GM23338 (cell line): ENCODE measurements at places on chromosomes 11 and 22.

- peak; percentile 91 for DNase-seq
Measured at GRCh38 chr11:125874556-125875124, 12.8 kb upstream of the HYLS1 start.

GRCh38 chr11:68372114-68372513 lies 59.7 kb downstream of the LRP5 start:
- DNase-seq = no peak

DNA sequence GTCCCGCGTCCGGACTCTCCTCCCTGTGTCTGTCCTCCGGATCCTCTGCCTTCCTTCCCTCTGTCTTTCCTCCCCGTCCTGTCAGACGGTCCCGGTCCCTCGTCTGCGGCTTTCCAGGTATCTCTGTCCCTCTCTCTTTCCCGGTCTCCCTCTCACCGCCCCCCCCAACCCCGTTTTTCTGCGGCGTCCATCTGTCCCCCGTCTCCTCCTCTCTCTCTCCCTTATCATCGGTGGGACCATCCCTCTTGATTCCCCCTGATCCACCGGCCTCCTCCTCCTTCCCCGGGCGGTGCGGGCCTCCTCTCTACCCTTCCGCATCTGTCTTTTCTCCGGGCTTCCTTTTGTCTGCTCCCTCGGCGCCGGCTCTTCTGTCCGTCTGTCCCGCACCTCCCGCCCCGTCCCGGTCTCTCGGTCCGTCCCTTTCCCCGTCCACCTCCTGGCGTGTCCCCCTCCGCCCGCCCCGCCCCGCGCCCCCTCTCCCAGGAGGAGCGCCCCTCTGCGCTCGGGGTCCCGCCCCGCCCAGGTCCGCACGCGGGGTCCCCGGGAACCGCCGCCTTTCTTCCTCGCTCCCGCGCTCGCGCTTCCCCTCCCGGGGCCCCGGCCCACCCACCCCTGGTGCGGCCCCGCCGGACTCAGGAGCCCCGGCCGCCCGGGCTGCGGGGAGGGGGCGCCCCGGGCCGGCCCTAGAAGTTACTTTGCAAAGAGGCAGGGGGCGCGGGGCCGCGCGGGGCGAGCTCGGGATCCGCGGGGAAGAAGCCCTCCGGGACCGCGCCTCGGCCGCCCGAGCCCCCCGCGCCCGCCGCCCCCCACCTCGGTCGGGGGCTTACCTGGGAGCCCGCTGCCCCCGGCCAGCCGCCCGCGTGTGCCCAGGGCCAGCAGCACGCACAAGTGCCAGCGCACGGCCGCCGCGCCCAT lies 568 bp downstream of the SCUBE1 start:
- peak; percentile 47 for DNase-seq

DNA sequence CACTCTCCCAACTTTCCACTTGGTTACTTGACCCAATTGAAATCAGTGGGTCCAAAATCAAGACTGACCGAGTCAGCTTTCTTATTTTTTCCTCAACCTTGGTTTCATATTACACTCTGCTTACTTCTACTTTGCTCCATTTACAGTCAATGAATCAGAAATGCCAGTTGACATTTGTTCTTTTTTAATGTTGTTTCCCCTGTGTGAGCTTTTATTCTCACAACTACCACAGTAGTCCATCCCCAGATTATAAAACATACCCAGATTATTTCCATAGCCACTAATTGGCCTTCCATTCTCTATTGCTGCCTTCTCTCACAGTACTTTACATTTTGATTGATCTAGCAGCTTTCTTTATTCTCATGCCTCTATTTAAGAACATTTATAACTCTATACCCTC lies 50.0 kb downstream of the DNAJC24 start:
- DNase-seq = no peak

DNA sequence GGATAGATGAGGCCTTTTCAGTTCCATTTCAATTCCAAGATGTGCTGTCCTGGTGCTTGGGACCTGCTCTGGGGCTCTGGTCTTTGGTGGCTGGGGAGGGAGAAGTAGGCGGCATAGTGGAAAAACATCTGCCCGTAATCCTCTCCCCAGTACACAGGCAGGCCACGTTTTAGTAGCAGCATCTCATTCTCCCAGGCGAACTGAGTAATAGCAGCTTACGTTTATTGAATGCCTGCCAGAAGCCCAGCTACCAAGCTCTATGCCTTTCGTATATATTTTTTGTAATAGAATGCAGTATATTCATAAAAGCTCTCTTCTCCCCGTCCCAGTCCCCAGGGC lies 11.4 kb downstream of the ACO2 start:
- DNase-seq = no peak

DNA sequence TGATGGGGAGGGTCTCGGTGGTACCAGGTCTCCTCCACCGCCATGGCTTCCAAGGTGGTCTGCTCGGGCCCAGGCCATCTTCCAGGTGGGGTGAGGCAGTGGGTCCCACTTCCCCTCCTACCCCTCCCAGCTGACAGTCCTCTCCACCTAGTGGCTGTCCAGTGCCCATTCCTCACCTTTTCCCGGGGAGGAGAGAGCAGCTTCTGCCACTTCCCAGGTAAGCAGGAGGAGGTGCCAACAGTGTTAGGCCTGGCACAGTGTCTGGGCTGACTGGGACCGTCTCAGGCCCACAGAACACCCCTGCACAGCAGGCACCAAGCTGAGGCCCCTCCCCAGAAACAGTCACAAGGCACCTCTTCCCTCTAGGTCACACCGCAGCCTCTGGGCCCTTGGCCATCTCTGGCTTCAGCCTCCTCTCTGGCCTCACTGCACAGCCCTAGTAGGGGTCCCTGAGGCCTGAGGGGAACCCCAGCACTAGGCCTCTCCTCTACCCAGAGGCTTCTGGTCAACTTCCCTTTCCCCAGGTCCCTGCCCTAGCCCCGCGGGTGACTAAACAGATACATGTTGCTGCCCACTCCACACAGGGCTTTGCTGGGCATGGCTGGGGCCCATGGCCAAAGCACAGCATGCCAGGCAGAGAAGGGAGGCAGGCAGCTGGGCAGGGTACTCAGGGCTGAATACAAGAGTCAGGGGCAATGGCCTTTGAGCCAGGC lies 2.3 kb upstream of the ANKRD13D start:
- DNase-seq = peak; percentile 40

DNA sequence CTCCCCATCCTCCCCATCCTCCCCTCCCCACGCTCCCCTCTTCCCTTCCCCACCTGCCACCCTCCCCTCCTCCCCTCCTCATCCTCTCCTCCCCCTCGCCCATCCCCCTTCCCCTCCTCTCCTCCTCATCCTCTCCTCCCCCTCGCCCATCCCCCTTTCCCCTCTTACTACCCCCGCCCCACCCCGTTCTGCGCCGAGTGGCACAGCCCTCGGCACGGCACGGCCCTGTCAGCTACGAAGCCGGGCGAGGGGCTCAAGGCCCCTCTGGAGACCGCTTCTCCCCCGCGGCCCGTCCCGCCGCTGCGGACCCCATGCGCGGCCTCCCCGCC lies 449.9 kb downstream of the OPCML start:
- peak; percentile 92 for DNase-seq

DNA sequence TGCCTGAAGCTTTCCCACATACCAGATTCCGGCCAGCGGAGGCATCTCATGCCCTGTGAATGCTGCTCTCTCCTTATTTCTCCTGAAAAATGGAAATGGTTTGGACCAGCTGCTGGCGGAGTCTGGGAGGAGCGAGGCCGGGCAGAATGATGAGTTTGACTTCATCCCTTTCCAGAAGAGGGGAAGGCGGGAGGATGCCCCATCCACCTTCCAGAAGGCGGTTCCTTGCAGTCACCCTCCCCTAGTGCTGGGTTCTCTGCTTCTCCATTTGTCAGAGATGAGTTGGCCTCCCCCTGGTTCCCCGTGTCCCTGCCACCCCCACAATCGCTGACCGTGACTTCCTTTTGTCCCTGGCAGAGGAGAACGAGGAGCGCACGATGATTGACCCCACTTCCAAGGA lies 75.6 kb downstream of the PARVB start:
- DNase-seq = no peak

DNA sequence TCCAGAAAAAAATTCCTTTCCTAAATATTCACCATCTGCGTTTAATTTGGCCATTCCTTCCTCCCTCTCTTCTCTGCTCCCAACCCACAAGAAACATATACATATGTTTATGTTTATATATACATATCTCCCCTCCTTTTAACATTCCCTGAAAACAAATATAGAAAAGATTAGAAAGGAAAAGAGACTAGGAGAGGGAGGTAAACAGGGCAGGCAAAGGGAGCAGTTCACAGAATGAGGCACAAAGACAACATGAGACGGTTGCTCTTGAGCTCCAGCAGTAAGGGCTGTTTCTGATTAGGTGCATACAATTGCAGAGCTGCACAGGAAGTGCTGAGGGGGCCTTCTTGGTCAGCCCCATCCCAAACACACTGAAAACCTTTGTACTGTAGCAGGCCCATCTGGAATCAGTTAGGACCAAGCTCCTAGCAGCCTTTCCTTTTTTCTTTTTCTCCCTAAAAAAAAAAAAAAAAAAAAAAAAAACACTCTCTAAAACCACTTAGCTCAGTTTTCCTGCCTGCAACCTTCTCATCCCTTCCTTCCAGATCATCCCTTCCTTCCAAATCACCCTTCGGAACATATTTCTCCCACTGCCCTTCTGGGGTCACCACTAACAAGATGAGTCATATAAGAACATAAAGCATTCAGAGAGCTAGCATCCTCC lies 57.0 kb downstream of the RBFOX2 start:
- no peak for DNase-seq

DNA sequence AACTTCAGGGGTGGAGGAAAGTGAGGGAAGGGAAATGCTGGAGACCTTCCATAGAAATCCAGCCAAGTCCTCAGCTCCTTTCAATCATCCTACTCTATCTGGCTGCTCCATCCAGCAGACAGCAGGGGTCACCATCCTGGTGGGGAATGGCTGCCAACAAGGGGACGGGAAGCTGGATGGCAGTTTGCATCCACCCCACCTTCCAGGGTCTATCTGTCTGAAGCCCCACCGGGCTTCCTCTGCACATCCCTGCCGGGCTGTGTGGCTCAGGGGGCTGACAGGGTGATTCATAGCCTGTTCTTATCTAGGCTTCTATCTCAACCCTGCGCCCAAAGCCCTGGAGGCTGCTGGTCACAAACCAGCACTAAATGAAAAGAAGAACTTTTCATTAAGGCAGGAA lies 1.1 kb downstream of the SYTL2 start:
- peak; percentile 54 for DNase-seq

DNA sequence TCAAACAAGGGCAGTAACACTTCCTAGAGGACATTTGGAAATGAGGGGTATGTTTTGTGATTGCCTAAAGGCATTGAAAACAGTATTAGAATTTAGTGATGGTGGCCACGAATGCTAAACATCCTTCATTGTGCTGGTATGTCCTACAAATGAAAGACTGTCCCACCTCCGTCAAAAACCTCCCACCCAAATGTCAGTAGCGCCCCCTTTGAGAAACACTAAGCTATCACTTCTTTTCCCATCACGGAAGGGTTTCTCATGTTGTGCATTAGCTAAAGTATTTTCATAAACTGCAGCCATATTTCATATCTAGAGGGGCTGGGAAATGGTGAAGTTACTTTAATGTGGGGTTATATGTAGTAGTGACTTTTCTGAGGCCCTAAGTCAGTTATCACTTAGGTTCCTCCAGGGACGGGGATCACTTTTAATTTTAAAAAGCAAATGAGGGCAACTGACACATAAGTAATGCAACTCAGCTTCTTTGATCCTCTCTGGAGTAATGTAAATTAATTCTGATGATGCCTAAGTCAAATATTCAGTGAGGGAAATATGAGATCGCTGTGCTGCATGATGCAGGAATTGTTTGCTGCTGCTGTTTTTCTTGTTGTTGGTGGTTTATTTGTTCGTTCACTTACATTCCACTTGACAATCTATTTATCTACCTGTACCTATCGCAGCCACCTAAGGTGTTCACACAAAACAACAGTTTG lies 1403.4 kb upstream of the TENM4 start:
- peak; percentile 60 for DNase-seq

GRCh38 chr11:122187373-122188165 lies 71.6 kb upstream of the BLID start:
- DNase-seq = no peak

DNA sequence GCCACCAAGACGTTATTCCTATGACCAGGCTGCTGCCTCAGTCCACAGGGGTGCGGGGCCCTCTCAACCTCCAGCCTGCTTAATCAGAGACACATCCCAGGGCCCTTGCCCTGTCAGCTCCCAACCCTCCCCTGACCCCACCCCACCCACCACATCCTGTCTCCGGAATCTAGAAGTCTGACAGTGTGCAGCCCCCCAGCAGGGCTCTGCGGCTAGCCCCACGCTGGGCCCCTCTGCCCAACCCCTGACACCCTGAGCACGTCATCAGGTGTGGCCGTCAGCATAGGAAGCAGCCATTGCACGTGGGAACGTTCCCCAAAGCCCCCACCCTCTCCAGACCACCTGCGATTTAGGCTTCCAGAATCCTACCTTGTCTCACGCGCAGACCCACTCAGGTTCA lies 34.3 kb upstream of the IGSF9B start:
- no peak for DNase-seq

- peak; percentile 79 for DNase-seq
Measured at GRCh38 chr11:65524741-65525545, at the start of gene SCYL1. Gene SCYL1 (plus strand): TSS chr11:65525083. CDS start chr11:65525154, 71 bp downstream.

DNA sequence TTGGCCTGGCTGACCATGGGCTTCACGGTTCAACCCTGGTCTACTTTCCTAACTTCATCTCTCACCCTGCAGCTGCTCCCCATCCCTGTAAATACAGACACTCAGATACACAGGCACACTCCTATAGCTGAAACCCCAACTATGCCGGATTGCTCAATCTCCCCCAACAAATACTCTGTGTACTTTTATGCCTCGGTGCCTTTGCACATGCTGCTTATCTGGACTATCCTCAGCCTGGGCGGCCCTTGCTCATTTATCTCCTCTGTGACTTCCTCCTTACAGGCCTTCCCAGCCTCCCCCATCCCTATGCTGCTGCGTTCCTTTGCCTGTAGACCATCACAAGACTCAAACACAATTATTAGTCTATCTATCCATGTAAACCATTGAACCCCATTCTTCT lies 76.6 kb downstream of the PKNOX2 start:
- DNase-seq = no peak

GRCh38 chr11:117064275-117064674 lies 34.0 kb downstream of the SIK3 start:
- DNase-seq = no peak

DNA sequence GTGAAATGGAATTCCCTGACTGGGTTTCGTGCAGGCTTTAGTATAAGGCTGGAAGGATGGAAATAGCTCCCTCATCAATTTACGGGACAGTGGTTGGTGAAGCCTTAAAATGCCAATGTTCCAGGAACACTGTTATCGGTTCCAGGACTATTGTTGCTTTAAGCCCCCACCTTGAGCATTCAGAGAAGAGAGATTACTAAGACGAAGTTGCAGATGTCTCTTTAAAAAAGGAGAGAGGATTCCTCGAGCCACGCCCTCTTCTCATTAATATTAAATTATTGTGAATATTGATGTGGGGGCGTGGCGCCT lies 195 bp upstream of the CREB3L1 start:
- DNase-seq = peak; percentile 81
